ENCODE measurements at places on chromosomes 11 and 22.

DNA sequence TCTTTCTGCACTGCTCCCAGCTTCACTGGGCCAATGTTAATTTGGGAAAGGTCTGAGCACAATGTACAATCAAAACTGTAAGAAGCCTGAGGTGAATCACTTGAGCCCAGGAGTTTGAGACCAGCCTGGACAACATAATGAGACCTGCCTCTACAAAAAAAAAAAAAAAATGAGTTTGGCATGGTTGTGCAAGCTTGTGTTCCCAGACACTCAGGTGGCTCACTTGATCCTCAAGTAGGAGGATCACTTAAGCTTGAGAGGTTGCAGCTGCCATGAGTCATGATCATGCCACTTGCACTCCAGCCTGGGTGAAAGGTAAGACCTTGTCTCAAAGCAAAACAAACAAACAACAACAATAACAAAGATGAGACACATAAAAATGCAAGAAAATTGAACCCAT is 38.6 kb upstream of the SC5D start:
- DNase-seq, result no peak

DNA sequence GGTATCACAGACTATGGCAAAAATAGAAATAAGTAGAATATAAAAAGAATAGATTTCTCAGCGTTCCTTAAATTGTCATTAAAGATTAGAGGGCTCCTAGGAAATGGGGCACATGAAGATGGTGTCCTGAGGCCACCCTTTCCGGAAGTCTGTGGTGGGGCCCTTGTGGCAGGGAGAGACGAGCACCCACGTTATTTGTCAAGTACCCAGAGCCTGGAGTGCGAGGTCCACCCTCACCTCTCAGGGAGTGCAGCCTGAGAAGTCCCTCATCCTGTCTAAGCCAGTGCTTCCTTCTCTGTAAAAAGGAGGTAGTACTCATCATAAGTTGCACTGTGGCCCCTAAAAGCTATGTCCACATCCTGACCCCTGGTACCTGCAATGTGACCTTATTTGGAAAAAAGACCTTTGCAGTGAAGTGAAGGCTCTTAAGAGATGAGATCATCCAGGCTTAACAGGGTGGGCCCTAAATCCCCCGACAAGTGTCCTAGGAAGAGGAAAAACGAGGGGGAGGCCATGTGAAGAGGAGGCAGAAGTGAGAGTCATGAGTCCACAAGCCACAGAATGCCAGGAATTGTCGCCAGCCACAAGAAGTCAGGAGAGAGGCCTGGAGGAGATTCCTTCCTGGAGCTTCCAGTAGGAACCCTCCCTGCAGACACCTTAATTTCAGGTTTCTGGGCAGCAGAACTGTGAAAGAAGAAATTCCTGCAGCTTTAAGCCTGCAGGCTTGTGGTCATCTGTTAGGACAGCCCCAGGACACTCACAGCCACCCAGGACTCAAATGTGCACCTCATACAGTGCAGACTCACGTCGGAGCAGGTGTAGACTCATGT is 76.8 kb upstream of the CCND1 start:
- DNase-seq, result no peak

- DNase-seq, result no peak
Measured at GRCh38 chr11:45146072-45147016, at the start of gene PRDM11. TSS of gene PRDM11 (plus strand) at chr11:45146639. CDS start at chr11:45181767, 35,128 bp downstream.

DNA sequence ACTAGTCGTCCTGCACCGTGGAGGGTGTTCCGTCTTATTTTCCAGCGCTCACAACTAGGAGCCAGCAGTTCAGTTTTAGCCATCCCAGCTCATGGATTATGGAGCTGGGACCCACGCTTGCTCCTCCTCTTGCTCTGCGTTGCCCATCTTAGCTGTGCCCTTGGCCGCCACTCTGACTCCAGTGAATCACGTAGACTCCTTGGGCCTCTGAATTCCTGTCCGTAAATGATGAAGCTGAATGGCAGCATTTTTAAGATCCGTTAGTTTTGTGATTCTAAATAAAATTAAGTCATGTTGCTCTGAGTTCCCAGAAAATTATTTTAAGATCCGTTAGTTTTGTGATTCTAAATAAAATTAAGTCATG is 23.8 kb downstream of the BCR start:
- DNase-seq, result no peak

DNA sequence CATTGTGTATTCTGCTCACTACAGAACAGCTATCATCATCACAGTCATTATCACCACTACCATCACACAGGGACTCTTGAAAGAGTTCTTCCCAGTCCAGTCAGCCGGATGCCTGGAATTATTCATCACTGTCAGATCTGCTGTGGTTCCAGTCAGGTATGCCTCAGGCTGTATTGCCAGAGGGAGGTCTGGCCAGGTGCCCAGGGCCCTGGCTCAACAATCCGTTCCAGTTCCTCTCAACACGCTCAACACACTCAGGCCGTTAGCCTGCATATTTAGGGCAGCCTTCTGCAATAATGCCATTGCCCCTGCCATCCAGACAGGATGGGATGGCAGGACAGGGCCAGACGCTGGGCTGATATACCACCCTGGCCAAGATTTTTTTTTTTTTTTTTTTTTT is 28.6 kb upstream of the RASL10A start:
- DNase-seq, result peak; percentile 43

GRCh38 chr11:18364495-18365073 is 29.8 kb upstream of the LDHA start:
- no peak for DNase-seq

GRCh38 chr11:44475114-44475686 is 90.3 kb upstream of the CD82 start:
- no peak for DNase-seq

GRCh38 chr11:34642001-34642554 is 21.2 kb downstream of the EHF start:
- no peak for DNase-seq

GRCh38 chr11:2276280-2277007 is 6.1 kb upstream of the ASCL2 start:
- no peak for DNase-seq

DNA sequence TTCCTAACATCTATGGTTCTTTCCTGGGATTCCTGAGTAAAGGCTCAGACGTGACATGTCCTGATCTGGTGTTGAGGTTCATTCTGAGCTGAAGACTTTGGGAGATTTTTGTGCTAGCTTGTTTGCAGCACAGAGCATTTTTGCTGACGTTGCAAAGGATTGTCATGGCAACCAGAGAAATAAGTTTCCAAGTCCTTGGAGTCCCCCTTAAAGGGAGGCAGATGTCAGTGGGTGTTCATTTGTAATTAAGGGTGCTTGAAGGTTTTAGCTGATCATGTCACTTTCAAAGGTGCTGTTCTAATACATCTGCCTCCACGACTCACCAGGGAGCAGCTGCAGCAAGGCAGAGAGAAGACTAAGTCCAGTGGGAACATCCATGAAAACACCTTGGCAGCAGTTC is 5.4 kb upstream of the SYN3 start:
- no peak for DNase-seq

GRCh38 chr11:133697603-133698180 is 147.6 kb downstream of the SPATA19 start:
- DNase-seq, result no peak

DNA sequence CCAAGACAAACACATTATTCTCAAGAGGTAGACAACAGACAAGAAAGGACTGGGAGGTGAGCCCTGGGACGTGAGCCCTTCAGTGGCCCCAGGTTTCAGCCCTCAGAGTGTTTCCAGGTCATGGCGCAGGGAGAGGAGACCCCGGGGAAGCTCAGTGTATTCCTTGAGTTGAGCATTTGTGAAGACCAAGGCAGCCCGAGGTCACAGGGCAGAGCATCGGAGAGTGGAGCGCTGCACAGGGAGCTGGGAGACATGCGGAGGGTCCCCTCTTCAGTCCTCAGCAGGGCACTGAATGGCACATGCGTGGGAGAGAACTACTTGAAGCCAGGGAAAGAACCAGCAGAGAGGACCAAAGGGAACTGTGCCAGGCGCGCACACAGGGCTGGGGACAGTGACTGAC is 11.7 kb downstream of the KRTAP5-6 start:
- no peak for DNase-seq

DNA sequence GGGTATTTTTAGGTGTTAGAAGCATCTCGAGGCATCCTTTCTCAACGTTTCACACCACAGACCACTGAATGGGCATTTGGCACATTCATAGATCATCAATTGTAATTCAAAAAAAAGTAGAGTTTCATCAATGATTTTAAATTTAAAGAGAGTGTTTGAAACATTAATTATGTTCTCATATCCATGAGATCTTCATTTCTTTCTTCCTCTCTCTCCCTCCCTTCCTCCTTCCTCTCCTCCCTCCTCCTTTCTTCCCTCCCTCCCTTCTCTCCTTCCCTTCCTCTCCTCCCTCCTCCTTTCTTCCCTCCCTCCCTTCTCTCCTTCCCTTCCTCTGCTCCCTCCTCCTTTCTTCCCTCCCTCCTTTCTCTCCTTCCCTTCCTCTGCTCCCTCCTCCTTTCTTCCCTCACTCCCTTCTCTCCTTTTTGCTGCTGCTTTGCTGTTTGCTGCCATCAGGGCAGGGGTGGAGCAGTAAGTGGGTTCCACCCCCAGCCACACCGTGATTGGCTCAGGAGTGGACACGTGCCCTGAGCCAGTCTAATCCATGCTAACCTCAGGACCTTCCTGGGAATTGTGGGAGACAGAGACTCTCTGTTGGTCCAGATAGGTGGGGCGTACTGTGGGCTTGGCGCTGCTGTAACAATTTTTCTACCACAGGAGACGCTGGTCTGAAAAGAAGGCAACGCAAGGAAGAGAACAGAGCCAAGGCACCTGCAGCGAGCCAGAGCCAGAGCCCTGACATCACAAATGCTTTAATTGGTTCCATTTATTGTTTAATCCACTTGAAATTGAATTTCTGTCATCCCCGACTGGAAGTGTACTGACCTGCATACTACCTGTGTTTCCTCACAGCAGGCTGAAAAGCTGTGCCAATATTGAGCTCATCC is 33.7 kb upstream of the APOBEC3A start:
- DNase-seq, result peak; percentile 69

GRCh38 chr22:43300891-43301676 is 42.1 kb downstream of the SCUBE1 start:
- DNase-seq, result no peak

All from NCI-H1417 treated with DMSO at 0.1 percent for 48 hours (cell line).